ENCODE measurements at places on chromosomes 13 and 19.

GRCh38 chr13:32164622-32165268, 133.2 kb downstream of the FRY start:
- DNase-seq, result no peak

GRCh38 chr19:38650172-38650775, 2.8 kb downstream of the ACTN4 start:
- no peak for DNase-seq

DNA sequence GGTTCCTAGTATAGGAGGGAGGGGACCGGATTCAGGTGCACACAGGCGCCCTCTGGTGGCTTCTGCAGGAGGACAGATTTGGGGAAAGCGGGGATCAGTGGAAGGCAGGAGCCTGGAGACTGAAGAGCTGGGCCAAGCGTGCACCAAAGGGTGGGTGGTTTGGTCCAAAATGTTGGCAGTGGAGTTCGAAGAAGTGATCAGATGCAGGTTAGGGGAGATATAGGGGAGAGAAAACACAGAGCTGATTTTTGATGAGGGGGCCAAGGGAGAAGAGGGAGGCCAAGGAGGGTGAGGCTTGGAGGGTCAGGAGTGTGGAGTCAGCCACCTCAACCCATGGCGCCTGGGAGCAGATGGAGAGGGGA, 6.8 kb upstream of the CARM1 start:
- no peak for DNase-seq

DNA sequence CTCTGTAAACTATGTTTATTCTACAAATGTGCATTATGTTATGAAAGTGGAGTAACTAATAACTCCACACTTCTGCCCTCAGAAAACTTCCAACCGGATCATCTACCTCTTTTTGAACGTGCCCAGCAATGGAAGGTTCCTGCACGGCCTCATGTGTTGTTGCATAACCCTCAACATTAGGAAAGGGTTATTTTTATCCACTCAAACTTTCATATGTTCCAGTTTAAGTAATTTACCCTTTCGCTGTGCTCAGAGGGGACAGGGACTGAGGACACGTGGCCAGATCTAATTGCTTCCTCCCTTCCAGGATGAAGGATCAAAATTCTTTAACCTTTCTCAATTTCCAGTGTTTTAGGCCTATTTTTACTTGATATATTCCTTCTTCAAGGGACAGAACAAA, 29.6 kb downstream of the IRS2 start:
- no peak for DNase-seq

DNA sequence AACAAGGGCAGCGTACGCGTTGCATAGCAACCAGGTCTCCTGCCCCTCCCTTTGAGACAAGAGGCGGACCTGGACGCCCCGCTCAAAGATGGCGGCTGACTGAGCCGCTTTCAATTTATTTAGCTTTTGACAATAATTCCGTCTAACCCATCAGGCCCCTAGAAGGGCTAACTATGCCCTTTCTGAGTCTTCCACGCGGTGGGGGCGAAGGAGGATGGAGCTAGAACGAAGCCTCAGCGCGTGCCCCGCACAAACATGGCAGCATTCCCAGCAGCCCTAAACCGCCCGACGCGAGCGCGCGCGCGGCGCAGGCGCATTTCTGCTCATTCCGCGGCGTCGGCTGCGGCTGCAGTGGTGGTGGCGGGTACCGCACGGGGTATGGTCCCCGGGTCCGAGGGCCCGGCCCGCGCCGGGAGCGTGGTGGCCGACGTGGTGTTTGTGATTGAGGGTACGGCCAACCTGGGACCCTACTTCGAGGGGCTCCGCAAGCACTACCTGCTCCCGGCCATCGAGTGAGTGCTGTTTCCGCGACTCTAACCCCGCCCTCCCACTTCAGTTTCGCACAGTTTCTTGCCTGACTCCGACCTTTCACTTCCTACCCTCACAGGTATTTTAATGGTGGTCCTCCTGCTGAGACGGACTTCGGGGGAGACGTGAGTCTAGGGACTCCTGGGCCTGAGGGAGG, at the start of gene MED25:
Gene MED25, plus strand, starts transcription at position 326 of the 685 bp plus-strand sequence. Its CDS starts 53 bp downstream, at position 379.
- peak; percentile 89 for DNase-seq

- no peak for DNase-seq
Observed at GRCh38 chr19:46990991-46991676, 28.5 kb upstream of the NPAS1 start.

DNA sequence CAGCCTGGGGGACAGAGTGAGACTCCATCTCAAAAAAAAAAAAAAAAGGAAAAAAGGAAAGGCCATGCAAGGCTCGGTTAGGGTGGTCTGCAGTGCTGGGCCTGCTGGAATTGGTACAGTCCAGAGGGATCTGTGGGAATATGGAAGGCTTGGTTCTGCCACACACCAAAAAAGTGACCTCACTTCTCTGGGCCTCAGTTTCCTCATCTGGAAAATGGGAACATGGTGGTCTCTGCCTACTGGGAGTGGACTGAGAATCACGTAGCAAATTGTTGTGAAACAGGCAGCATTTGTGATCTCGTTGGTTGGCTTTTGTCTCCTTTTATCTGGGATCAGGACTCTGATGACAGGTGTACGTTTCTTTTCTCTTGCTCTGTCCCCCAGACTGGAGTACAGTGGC, 7.5 kb downstream of the DNM2 start:
- DNase-seq, result no peak
